ENCODE measurements at places on chromosomes 7 and 10. TPM values are rescaled to one million over a fixed set of nuclear protein-coding genes. Genes with fewer than 3 reads are reported as not detected.
A peak's percentile ranks its signal among the peaks of the same experiment; 100 is the strongest.

GRCh38 chr7:130369110-130369711 is 11.1 kb upstream of the CPA1 start:
- DNase-seq, result peak; percentile 42

- no peak for DNase-seq
Measured at GRCh38 chr7:91299952-91300775, 35.9 kb downstream of the FZD1 start.

DNA sequence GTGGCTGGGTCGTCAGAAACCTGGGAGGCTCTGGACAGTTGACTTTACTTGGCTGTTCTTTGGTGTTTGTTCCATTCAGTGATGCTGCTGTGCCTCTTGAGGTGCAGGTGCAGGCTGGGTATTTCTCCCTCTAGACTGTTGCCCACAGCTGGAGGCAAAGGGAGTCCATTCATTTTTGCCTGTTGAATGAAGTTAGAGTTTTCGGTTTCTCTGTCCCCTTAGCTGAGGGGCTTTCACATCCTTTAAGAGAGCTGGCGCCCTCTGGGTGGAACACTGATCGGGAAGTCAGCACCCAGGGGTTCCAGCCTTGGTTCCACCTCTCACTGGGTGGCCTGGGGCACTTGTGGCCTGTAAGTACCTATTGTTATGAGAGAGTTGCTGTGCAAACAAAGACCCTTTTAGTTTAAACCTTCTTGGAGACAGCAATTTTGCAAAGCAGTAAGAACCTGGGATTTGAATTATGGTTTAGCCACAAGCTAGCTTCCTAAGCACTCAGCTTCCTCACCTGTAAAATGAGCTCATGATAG is 67.2 kb downstream of the GRK5 start:
- DNase-seq, result no peak

Gene CLRN3
- not detected for total RNA-seq

GRCh38 chr10:105807935-105808587 is 1167.0 kb downstream of the SORCS3 start:
- DNase-seq, result no peak

Gene TRIM73
- total RNA-seq, result 18.7 TPM

Gene ACTL6B
- not detected for total RNA-seq

Gene TMEM139
- 1.1 TPM for total RNA-seq
